ENCODE measurements at places on chromosomes 1 and 21.
A peak's percentile ranks its signal among the peaks of the same experiment; 100 is the strongest.

DNA sequence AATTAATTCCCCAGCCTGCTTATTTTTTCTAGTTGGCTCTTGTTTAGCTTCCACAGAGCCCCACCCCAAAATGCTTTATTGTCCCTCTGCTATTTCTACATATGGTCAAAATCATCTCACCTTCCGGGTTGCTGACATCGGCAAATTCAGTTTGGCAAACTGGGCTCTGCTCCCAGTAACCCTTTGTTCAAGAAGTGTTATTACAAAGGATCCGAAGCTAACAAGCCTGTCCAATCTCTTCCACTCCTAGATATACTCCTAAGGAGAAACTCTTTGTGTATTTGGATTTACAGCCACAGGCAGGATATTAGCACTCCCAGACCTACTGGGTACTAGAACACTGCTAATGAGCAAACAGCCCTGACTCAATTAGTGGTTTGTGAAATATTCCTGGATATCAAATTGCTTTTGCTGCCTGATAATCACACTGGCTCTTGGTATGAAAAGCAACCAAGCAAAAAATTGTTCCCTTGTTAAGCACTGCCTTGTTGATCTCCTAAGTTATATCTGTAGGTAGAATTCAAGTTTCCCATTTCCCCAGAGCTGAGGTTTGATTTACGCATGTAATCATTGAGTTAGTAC, 4.0 kb downstream of the JUN start:
- no peak for DNase-seq

DNA sequence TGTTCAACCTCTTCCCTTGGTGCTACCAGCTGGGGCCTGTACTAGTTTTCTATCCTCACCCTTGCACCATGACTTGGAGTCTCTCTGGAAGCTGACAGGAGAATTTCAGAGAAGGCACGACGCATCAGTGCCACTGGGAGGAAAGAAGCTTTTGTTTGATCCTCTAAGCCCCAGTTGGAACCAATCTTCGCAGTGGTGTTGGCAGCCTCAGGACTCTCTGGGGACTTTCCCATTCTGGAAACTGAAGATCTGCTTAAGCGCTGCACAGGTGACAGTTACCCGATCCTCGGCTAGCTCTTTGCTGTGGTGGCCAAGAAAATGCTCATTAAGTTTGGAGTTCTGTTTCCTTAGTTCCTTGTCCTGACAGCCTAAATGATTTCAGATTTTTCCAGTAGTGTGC, 222.3 kb downstream of the RHOU start:
- DNase-seq = no peak

GRCh38 chr1:179166663-179167417, 62.6 kb downstream of the ABL2 start:
- peak; percentile 48 for DNase-seq

DNA sequence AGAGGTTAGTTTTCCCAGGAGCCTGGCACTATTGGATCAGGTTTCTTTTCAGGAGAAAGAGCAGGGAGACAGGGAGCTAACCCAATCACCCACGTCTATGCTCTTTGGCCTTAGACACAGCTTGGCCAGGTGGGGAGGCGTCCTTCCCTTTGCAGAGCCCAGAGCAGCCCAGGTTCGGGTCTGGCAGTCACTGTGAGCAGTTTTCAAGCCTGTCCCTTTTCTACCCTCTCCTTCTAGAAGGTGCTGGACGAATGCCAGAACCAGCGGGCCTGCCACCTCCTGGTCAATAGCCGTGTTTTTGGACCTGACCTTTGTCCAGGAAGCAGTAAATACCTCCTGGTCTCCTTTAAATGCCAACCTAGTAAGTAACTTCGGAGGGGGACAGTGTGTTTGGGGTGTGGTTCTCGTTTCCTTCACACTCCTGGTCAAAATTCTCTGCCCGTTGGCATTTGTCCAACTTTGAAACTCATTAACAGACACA, 44.9 kb downstream of the EVA1C start:
- DNase-seq = no peak

DNA sequence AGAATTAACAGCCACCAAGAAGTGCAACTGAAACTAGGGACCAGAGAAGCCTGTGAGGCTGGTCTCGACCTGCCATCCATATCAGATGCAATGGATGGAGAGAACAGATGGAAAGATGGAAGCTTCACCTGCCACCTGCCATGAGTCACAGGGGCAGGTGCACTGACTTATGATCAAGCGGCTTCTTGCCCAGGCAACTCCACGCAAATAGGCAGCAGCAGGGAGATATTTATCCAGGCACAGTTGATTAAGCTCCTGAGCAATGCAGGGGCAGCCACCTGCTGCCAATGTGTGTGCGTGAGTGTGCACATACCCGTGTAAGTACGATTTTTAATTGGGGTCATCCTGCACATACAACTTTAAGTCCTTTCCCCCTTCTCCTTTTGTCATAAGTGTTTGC, 174.2 kb downstream of the PTPRU start:
- no peak for DNase-seq

DNA sequence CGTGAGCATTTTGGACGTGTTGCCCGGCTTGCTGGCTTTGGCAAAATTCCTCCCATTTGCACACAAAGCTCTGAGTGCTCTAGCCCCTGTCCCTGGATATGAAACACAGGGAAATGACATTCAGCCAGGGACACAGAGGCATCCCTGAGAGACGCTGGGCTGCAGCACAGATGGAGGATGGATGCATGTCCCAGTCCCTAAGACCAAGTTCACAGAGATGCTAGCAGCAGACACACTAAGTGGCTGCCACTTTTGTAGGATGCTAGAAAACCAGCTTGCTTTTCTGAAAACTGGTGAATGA, 12.5 kb downstream of the ACTRT2 start:
- DNase-seq = no peak

- no peak for DNase-seq
Observed at GRCh38 chr1:96360036-96360795, 361.4 kb upstream of the PTBP2 start.

DNA sequence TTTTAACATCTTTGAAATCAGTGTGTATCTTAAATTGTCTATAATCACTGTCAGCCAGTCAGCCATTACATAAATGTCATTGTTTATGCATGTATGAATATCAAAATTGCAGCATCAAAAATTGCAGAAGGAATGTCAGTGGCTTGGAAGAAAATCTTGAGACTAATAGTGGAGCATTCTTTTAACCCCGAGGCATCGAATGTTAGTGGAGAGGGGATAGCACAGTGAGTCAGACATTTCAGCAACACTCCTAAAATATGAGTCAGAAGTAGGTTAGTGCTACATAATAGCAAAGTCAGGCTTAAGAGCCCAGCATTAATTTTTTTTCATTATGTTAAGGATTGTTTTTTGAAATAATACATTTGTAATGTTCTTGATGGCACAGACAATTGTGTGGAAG, 45.5 kb downstream of the SNRPE start:
- peak; percentile 82 for DNase-seq

DNA sequence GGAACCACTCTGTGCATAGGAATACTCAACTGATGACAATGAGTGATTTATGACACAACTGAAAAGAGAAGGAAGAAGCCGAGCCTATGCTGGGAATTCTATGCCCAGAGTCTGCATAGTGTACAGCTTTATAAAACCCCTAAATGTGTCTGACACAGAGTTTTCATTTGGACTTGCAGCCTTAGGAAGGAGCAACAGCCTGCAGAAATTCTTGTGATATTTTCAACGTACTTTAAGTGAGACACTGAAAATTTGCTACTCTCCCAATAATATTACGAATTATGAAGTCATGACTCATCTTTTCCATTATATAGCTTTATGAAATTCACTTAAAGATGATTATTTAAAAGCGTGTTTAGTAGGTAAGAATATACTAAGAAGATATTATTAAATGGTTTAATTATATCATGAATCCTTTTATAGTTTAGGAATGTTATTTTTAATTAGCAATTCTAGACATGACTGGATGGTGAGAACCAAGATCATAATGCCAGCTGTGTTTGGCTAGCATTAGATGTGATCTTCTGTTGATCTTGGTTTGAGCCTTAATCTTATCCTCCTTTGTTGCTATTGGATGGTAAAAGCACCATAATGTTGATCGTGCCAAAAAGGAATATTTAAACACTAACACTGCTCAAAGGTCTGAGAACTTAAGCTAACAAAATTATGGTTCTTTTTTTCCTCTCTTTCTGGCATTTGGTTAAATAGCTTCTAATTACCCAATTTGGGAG, 785.1 kb upstream of the ADGRL4 start:
- DNase-seq = no peak

DNA sequence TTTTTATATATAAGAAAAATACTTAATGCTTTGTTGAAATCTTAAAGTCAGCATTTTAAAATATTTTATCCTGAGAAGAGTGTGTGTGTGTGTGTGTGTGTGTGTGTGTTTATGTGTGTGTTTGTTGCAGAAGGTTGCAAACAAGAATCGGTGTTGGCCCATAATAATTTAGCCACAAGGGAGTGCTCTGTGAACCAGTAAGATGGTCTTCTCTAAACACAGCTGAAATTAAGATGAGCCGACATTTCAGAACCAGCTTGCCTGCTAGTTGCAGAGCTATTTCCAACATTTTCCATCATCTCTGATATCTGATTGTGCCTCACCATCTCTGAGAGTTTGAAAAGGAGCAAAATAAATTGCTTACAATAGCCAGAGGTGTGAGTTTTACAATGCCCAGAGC, 158.8 kb upstream of the SGIP1 start:
- DNase-seq = no peak

DNA sequence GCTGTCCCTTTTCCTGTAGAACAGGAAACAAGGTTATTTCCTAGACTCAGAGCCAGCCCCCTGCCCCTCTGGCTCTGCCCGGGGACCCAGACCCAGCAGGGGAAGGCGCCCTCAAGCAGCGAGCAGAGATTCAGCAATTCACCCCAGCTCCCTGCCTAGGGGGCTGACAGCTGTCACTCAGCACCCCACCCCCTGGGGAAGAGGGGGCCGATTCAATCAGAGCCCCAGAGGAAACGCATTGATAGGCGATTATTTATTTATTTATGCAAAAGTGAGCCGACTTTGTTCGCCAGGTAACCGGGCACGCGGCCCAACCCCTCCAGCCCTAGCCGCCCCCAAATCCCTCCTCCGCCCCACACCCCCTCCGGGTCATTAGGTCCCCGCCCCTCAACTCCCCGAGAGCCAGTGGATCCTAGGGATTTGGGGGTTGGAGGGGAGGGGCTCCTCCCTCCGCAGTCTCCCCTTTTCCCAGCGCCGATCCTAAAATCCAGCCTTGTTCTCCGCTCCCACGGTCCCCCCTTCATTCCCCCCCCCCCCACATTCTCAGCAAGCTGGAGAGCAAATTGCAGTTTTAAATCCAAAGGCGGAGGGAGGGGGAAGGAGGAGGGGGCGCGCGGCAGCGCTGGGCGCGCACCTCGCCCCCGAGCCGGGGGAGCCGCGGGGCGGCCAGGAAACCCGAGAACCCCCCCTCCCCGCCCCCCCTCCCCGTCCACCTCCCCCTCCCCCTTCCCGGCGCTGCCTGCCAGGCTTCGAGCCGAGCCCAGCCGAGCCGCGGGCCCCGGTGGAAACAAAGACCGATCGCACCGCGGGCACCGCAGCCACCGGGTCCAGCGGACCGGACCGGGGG, 1.3 kb downstream of the AHDC1 start:
- DNase-seq = no peak

DNA sequence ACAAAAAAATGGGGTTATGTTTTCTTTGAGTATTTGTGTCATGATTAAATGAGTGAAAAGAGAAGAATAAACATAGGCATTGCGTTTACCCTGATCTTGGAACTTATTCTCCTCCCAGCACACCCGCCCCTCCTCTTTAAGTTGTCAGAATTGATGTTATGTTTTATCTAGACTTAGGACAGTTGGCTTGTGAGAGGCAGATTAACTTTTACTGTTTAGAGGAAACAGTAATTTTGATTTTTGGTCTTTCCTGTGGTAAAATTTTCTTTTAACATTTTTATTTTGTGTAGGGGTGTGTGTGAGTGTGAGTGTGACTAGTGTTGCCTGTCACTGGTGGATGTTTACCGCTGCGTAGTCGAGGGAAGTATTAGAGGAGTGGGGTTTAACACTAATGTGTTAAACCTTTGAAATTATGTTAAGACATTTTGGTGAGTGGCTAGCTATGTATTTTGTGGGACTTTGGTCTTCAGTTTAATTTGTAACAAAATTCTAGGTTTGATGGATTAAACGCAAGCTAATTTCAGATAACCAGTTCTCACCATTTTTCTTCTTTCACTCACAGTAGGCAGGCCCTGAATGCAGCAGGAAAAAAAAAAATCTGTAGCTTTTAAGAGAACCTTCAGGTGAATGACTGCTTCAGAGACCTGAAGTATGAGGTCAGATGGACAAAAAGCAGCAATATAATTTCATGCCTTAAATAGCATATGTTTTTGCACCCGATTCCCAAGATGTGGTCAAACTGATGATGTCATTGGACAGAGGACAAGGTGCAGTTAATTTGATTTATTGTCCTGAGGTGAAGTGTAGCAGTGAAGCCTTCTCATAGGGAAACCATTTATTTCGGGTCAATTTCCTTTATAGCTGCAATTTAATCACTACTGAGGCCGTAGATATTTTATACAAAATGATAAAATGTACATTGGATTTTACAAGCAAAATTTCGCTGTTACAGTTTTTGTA, 2.7 kb downstream of the POU2F1 start:
- no peak for DNase-seq

DNA sequence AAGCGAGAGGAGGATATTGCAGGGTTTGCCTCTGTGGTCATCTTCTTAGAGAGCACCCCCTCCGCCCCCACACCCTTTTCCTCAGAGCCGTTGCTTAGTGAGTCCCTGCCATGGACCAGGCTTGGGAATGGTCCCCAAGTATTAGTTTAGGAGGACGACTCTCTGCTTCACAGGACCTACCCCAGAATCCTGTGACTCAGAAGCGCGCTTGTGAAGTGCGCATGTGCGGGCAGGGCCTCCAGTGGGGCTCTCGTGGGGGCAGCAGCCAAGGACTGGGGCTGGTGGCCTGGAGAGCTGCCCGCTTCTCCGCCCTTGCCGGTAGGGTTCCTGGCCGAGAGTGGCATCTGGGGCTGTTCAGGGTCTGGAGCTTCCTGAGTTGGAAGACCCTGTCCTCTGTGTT, 37.3 kb upstream of the HMGN1 start:
- DNase-seq = no peak

- DNase-seq = no peak
Observed at GRCh38 chr1:190205713-190206112, 272.0 kb downstream of the BRINP3 start.

DNA sequence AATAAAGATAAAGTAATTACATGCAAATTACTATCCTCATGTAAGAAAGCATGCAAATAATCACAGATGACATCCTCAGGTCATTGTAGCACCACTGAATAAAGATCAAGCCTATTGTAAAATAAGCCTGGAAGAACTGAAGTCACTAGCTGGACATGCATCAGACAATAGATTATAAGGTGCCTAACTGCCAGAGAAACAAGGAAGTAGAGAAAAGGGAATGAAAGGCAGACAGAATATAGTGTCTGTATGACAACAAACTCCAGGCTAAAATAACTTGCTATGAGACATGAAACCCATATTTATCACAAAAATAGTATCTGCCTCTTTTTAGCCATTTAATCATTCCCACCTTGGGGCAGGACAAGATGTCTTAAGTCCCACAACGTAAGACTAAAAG, 108.7 kb downstream of the ENAH start:
- DNase-seq = no peak

DNA sequence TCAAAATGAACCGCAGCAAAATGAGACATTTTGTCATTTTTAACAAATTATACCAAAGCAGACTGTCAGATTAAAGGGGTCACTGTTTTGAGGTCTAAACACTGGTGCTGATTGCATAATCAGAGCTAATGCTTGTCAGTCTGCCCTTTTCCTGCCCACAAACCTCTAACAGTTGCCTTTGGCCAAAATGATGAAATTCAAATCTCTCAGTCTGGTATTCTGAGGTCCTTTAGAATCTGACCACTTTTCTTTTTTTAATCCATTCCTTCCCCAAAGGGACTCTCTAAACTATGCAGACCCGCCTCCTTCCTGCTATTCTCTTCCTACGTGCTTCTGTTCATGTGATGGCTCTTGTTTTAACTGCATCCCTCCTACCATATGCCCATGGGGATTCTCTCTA, 145.2 kb upstream of the SPATA6 start:
- peak; percentile 9 for DNase-seq

Data from GM04503 (cell line).